ENCODE measurements at places on chromosomes 3 and 15. TPM values are rescaled to one million over a fixed set of nuclear protein-coding genes. Genes with fewer than 3 reads are reported as not detected.

DNA sequence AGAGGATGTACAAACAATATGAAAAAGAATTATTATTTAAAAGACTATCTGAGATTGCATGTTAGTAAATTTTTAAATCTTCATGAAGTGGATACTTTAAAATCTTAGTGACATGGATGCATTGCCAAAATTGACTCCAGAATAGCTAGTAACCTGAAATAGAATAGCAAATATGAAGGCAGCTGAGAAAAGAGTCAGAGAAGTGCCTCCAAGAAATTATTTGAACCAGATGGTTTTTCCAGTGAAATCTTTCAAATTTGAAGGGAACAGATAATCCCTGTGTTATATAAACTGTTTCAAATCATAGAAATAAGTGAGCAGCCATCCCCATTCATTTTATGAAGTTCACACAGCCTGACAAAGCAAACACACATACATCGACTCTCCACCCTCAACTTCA, 29.6 kb downstream of the FSIP1 start:
- DNase-seq, result no peak

DNA sequence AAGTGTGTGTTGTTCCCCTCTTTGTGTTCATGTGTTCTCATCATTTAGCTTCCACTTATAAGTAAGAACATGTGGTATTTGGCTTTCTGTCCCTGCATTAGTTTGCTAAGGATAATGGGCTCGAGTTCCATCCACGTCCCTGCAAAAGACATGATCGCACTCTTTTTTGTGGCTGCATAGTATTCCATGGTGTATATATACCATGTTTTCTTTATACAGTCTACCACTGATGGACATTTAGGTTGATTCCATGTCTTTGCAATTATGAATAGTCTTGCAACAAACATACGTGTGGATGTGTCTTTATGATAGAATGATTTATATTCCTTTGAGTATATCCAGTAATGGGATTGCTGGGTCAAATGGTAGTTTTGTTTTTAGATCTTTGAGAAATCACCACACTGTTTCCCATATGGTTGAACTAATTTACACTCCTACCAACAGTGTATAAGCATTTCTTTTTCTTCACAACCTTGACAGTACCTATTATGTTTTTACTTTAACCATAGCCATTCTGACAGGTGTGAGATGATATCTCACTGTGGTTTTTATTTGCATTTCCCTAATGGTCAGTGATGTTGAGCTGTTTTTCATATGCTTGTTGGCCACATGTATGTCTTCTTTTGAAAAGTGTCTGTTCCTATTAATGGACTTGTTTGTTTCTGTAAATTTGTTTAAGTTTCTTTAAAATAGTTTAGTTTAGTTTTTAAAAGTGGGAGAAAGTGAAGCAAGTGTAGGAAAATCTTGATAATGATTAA, 21.9 kb upstream of the SLC30A4 start:
- no peak for DNase-seq

Gene GALNT15
- total RNA-seq, result 67.8 TPM

- no peak for DNase-seq
These were observed 188.7 kb upstream of the FEZF2 start for GRCh38 chr3:62562017-62562416.

- DNase-seq, result no peak
These were observed 18.9 kb downstream of the PTH1R start for GRCh38 chr3:46896386-46896785.

Gene GOLGA6L10
- total RNA-seq, result 1.5 TPM

- DNase-seq, result no peak
These were observed 3.1 kb downstream of the CCDC9B start for GRCh38 chr15:40337597-40337996.

- no peak for DNase-seq
These were observed 110.8 kb upstream of the IGF1R start for GRCh38 chr15:98537516-98538060.
